ENCODE measurements at places on chromosomes 5 and 9. TPM values are rescaled to one million over a fixed set of nuclear protein-coding genes. Genes with fewer than 3 reads are reported as not detected.

Gene FBP1
- total RNA-seq = under 0.01 TPM

Gene LCN6
- total RNA-seq = not detected

Gene PTGS1
- total RNA-seq = 0.34 TPM

Gene OGN
- not detected for total RNA-seq

Gene BRD9
- total RNA-seq = 41.8 TPM

Gene ADAMTS19
- total RNA-seq = 0.21 TPM

Gene ASS1
- 460 TPM for total RNA-seq

Gene CRHBP
- total RNA-seq = not detected

Gene IRF1
- 23.5 TPM for total RNA-seq

Gene ASTN2
- 2.0 TPM for total RNA-seq

Gene AP3B1
- 55.4 TPM for total RNA-seq

Gene ZBED3
- 0.68 TPM for total RNA-seq

Gene SMIM15
- total RNA-seq = 118 TPM

Gene TTC1
- 42.0 TPM for total RNA-seq

Gene OR5C1
- total RNA-seq = not detected

Gene NSD1
- 74.8 TPM for total RNA-seq

Gene INSL4
- not detected for total RNA-seq

Gene CNTNAP3B
- 9.9 TPM for total RNA-seq

Gene TLN1
- total RNA-seq = 230 TPM

Gene GMCL2
- not detected for total RNA-seq

Gene SHLD3
- total RNA-seq = 5.8 TPM

Gene TMC1
- 0.71 TPM for total RNA-seq

Gene PPP2R2B
- total RNA-seq = 0.21 TPM

Gene GFI1B
- not detected for total RNA-seq

Gene CTXN3
- not detected for total RNA-seq

Gene OR13C9
- total RNA-seq = not detected

Gene ADAMTS13
- total RNA-seq = 3.8 TPM

Gene THBS4
- total RNA-seq = 1.00 TPM

Gene ARSI
- 37.1 TPM for total RNA-seq

Gene GDNF
- 0.07 TPM for total RNA-seq

Gene ZFR
- total RNA-seq = 90.6 TPM

Gene PCDHGA9
- 0.34 TPM for total RNA-seq

Gene FOXD4L6
- under 0.01 TPM for total RNA-seq

Gene AK1
- total RNA-seq = 33.5 TPM

Gene CYLC2
- total RNA-seq = not detected

Gene CNTNAP3
- total RNA-seq = 7.2 TPM

Gene NR2F1-AS1
- total RNA-seq = 0.34 TPM

Gene ABL1
- total RNA-seq = 60.7 TPM

Gene MCCC2
- 23.6 TPM for total RNA-seq

Gene SPINK4
- total RNA-seq = not detected

Gene ALAD
- 2.4 TPM for total RNA-seq

Gene NTNG2
- total RNA-seq = not detected

Gene RFK
- 39.3 TPM for total RNA-seq

Gene DND1
- 0.36 TPM for total RNA-seq

Gene GFPT2
- under 0.01 TPM for total RNA-seq

Gene SLIT3
- total RNA-seq = 1.4 TPM

Gene TAF11L5
- total RNA-seq = not detected

Gene CER1
- not detected for total RNA-seq

Gene CCDC152
- 0.21 TPM for total RNA-seq

Gene FCHSD1
- total RNA-seq = 11.3 TPM

Gene ROR2
- total RNA-seq = 1.1 TPM

Measured in nasal cavity respiratory epithelium epithelial cell of viscerocranial mucosa (primary cell).